Jurkat, Clone E6-1 (cell line): ENCODE measurements at places on chromosomes 1 and 21.

DNA sequence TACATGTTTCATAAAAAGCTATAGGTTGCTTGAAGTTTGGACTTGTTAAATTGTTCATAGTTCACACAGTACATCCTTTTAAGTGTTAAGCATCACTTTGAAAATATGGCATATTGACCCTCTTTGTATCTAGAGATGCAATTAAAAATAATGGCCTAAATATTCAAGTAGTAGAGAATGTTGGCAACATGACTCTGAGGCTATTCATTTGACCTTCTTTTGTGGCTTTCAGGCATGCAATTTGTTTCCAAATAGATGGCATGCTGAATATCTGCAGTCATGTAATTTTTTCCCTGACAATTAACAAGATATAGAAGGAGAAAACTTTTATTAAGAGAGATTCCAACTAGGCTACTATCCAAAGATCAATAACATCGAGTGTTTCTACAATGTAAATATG, 230.5 kb upstream of the ZRANB2 start:
- no peak for DNase-seq

GRCh38 chr1:39130325-39130724, 74.2 kb upstream of the MACF1 start:
- DNase-seq = no peak

- DNase-seq = no peak
These were observed 54.9 kb downstream of the OLIG1 start for GRCh38 chr21:33124889-33125288.

DNA sequence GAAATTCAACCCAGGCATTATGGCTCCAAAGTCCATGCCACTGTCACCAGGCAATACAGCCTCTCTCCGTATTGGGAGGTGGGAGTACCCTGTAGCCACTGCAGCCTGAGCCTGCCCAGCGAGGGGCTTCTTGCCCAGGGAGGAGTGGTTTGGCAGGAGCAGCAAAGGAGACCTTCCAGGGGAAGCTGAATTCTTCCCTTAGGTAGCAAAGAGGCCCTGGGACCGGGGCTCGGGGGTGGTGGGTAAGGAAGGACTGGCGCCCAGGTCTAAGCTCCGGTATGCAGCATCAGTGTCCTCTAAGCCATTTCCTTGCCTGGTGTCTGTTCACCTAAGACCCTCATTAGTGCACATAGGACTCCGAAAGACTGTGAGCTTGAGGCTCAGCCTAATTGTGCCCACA, 17.0 kb downstream of the TNNT2 start:
- DNase-seq = no peak

GRCh38 chr1:166297993-166298392, 131.2 kb upstream of the FAM78B start:
- no peak for DNase-seq

DNA sequence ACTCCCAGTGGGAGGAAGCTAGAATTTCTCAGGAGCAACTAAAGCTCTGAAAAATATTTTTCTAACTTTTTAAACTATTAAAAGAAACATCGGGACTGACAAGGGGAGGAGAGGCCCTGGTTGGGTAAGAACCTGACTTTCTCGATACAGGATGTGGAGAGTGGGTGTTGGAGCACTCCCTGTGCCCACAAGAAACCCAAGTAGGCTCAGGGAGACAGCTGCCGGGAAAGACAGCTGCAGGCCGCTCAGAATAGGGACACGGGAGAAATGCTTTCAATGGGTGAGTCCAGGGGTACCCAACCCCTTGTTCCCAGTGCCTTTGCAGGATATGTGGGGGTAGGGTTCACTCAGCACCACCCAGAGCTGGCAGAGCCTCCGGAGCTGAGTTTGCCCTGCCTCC, 43.6 kb downstream of the PLEKHA6 start:
- no peak for DNase-seq

GRCh38 chr1:52268372-52268771, 97.6 kb downstream of the CC2D1B start:
- DNase-seq = no peak

- DNase-seq = peak; percentile 65
These were observed 2.9 kb downstream of the TATDN3 start for GRCh38 chr1:212794561-212795014.

DNA sequence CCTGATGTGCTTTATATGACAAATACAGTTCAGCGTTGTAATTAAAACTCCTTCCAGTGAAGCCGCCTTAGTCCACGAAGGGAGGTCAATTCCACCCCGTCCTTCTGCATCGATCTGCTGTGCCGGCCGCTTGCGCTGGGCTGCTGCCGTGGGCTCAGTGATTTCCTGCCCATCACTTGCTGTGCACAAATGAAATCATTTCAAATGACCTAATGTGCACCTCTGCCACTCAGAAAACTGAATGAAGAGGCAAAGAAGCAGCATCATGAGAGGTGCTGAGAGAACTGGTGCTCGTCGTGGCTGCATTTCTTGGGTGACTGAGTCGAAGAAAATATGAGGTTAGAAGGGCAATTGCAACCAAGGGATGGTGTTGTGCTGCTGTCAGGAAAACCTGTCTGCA, 144.3 kb upstream of the SYT6 start:
- no peak for DNase-seq

GRCh38 chr1:201603613-201604232, 64.8 kb downstream of the NAV1 start:
- no peak for DNase-seq

GRCh38 chr21:17416139-17416538, 96.7 kb upstream of the CXADR start:
- no peak for DNase-seq

DNA sequence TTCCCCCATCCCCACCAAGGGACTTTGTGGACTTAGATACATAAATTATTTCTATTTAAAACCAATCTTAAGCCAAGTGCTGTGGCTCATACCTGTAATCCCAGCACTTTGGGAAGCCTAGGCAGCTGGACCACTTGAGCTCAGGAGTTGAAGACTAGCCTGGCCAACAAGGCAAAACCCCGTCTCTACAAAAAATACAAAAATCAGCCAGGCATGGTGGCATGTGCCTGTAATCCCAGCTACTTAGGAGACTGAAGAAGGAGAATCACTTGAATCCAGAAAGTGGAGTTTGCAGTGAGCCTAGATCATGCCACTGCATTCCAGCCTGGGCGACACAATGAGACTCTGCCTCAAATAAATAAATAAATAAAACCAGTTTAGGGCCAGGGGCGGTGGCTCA, 4.5 kb upstream of the LAX1 start:
- DNase-seq = no peak

DNA sequence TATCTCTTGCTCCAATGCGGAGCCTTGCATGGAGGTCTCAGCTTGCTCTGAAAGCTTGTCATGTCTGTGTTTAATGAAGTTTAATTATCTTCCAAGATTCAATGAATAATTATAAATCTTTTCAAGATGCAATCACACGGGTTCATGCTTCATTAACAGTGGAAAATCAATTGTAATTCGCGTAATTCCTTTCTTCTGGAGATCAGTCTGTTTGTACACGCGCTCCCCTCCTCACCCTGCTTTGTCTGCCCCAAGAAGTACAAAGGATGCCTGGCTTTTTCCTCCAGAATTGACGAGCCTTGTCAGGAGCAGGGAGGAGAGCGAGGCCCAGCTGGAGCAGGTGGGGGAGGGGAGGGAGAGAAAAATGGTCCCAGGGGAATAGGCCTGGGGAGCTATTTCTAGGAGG, 65.0 kb upstream of the DISP3 start:
- no peak for DNase-seq

GRCh38 chr1:119674835-119675289, 26.8 kb upstream of the ZNF697 start:
- DNase-seq = peak; percentile 28

DNA sequence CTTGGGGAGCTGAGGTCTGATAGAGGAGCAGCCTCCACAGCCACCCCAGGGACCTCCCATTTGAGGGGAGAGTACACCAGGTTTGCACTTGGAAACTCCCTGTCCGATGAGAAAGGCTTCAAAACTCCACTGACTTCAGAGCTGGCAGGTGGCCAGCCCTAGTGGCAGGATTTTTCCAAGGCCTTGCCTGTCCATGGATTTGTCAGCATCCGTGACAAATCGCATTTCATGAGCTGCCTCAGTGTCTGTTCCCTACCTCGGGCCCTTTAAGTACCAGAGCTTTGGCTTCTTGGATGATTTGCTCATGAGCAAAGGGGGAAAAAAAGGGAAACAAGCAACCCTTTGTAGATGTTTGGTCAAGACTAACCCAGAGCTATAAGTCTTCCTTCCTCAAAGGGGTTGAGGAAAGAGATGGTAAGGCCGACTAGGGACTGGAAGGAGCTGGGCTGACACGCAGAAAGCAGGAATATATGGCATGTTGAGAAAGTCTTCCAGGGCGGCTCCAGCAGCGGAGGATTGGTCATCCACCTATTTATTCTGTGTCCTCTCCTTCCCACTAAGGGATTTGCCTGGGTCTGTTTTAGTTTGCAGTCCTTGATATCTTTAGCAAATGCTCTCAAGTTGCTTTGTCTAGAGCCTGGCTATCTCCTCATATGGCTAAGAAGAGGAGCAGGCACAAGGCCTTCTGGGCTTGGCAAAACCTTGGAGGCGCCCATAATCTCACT, 2.7 kb upstream of the HSPG2 start:
- no peak for DNase-seq

- no peak for DNase-seq
These were observed 225.0 kb upstream of the PRMT6 start for GRCh38 chr1:106831511-106831910.

DNA sequence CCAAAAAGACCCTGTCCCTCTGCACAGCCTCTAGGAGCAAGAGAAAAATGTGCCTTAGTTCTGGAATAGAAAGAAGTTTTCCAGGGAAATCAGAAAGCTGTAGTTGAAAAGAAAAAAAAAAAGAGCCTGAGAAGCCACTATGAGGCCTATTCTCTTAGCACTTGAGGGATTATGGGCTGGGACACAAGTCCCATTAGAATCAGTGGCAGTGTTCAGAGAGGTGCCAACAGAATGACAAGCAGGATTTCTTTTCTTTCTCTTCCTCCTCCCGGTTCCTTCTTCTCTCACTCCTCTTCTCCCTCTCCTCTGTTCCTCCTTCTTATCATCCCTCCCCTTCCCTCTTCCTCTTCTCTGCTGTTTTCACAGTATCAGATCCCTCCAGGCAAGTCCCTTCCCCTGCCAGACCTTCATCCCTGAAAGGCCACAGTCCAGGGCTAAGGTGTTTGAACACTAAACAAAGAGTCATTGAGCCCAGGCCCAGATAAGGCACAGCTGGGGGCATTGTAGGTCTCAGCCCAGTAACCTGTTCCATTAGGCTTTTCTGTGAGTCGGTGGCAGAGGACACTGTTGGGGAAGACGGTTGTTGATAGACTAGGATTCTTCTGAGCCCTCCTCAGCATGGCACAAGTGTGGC, 64.7 kb upstream of the LPGAT1 start:
- no peak for DNase-seq

DNA sequence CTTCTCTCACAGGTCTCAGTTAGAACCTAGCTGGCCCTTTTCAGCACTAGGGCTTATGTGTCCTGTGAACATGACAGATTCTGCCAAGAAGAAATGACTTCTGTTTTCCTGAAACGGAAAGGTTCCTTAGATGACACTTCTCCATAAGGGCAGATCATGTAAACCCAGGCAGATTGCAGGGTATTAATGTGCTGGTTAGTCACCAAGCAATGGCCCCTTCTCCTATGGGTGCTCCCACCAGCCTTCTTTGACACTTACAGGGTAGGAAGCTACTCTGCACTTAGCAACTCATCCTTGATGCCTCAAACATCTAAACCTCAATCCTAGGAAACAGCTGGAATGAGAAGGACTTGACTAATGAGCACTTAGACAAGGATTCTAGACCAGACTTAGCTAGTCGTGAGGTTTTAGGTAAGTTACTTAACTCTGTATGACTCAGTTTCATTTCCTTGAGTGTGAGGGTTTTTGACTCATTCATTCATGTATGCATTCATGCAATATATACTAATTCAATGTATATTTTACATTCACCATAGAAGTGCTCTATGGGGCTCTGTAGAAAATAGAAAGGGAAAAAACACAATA, 74.1 kb upstream of the PLXNA2 start:
- no peak for DNase-seq

- peak; percentile 59 for DNase-seq
These were observed 35.8 kb downstream of the IVNS1ABP start for GRCh38 chr1:185281245-185281644.

DNA sequence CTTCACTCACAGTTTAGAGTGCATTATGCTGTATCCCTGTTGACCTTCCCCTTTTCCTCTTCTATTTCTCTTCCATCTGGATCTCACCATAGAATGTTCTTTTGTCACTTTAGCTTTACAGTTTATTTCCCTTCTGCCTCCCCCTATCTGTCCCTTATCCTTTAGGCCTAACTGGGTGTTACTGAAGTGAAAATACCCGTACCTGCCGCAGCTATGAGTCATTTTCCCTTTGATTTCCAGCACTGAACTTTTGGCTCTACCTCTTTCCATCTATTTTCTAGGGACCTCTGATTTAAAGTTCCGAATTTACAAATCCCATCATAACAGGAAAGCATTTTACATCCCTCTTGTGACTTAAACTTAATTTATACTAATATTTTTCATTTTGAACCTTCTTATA, 19.7 kb downstream of the ITSN1 start:
- no peak for DNase-seq
